T1000 (cell line): ENCODE measurements at places on chromosomes 2 and 18.
A peak's percentile ranks its signal among the peaks of the same experiment; 100 is the strongest.

GRCh38 chr18:55795101-55795669 is 207.2 kb upstream of the TCF4 start:
- no peak for DNase-seq

DNA sequence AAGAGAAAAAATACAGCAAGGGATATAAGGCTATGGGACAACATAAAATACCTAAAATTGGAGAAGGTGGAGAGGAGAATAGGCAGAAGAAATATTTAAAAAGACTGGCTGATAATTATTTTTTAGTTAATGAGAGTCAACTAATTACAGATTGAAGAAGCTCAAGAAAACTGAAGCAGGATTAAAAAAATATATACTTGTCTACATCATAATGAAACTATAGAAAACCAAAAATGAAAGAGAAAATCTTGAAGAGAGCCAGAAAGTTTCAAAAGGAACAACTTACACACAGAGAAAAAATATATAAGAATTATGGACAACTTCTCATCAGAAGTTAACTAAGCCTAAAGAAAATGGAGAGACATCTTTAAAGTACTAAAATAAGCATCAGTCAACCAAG is 62.9 kb upstream of the APCDD1 start:
- DNase-seq = no peak

DNA sequence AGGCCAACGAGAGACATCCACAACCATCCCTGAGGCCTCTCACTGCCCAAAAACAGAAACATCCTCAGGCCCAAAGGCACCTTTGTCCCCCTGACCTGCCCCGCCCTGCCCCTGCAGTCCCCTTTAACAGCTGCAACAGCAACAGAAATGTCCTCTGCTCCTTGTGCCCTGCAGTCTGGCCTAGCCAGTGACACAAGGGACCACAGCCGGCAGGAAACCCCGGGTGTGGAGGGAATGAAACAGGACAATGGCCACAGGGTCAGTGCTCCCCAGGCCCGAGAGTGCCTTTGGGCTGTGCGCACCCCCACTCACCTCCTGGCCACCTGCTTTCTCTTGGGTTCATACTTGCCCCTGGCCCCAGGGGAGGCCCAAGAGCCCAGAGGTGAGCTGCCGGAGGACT is 35.6 kb downstream of the SNED1 start:
- no peak for DNase-seq

DNA sequence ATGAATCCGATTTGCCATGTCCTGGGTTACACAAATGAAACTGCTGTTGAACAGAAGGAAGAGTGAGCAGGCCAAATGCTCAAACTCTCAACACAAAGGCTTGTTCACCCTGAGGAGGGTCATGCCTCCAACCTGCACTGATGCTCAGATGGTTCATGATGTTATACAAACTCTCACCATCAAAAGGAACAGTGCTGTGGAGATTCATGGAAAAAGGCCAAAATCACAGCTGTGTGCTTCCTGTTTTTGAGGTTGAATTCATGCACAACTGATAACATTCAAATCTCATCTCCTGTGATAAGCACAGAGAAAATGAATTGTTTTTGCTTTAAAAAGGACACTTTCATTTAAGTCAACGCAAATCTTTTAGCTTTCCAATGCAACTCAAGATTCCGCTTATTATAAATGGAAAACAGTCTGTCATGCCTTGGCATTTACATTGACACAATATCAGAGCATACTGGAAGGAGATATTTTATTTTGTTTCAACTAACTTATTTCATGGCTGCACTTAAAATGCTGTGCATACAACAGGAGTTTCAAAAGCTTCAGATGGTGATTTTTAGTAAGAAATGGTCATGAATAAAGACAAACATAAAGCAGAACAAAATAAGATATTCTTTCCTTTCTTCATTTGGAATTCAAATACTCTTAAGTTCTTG is 22.2 kb upstream of the TTN start:
- no peak for DNase-seq

- no peak for DNase-seq
Measured at GRCh38 chr2:230218421-230218820, 1.4 kb downstream of the SP110 start.

GRCh38 chr2:42788882-42789281 is 3.5 kb downstream of the HAAO start:
- DNase-seq = no peak

- no peak for DNase-seq
Measured at GRCh38 chr18:46856973-46857372, 60.3 kb downstream of the PIAS2 start.

DNA sequence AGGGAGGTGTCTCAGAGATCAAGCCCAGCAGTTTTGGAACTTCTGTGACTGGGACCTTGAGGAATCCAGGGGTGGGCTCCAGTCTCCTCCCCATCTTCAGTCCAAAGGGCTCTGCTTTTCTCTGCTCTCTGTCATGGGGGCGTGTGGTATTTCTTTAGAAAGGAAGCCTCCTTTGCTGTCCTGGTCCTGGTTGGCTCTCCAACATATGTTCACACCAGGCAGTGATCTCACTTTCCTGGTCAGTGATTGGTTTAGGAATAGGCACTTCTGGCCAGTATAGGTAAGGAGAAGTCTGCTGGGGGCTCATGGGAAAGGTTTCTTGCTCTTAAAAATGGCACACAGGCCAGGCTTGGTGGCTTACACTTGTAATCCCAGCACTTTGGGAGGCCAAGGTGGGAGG is 115.5 kb upstream of the HAAO start:
- no peak for DNase-seq

- peak; percentile 18 for DNase-seq
Measured at GRCh38 chr2:24409700-24410556, 49.6 kb upstream of the ITSN2 start.

- no peak for DNase-seq
Measured at GRCh38 chr2:16713011-16713423, 47.4 kb upstream of the CYRIA start.

DNA sequence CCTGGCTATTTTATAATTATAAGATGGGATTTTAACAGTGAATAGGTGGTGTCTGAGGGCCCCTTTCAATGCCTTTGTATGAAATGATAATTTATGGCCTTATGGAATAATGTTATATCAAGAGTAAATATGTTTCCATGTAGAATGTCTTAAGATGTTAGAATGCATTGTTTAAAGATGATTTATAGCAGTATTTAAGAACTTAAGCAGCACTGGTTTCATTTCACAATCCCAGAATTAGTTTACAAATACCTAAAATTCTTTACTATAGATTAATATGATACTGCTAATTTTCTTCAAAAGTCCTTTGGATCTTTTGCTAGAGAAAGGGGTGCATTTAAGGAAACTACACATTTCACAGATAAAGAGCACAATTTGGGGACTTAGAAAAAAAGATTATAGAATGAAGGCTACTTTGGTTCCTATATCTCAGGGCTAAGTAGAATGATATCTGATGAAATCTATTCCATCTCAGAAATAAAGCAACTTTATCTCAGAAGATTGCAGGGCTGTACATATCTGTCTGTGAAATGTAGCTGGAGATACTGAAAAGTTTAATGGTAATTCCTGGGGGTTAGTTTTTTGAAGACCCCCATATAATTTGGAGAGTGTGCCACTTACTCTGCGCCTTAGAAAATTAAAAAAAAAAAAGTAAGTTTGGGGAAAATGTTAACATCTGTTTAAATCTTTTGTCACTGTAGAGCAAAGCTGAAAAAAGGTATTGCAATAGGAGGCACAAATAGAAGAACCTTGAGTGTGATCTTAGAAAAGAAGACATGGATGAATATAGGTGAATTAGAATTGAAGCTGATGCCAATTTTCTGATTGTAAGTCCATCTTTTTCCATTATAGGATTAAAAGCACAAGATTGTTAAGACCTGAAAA is 123.4 kb downstream of the GULP1 start:
- DNase-seq = no peak

DNA sequence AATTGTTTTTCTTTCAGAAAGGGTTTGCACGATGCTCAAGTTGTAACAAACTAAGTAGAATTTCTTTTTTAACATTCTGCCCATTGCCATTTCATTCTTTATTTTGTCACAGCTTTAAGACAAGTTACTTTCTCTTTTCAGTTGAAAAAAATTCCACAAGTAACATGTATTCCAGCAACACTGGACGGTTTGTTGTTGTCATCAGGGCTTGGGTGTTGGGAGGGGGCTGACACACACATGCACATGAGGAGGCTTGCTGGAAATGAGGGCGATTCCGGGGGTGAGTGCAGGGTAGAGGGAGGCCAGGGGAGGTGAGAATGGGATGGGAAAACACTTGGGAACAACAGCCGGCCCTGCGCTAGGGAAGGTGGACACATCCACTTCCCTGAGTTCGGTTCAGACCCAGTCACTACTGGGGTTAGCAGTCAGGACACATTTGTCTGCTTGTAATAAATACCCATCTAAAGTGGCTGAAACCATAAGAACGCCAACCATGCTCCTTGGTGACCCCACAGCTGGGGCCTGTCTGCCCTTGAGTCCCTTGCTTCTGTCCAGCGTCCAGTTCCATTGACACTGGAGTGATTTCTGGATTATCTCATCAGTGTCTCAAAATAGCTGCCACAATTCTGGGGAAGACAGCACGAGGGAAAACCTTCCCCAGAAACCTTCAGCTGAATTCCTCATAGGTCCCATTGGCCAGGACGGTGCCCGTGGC is 141.8 kb upstream of the BCL2L11 start:
- no peak for DNase-seq

DNA sequence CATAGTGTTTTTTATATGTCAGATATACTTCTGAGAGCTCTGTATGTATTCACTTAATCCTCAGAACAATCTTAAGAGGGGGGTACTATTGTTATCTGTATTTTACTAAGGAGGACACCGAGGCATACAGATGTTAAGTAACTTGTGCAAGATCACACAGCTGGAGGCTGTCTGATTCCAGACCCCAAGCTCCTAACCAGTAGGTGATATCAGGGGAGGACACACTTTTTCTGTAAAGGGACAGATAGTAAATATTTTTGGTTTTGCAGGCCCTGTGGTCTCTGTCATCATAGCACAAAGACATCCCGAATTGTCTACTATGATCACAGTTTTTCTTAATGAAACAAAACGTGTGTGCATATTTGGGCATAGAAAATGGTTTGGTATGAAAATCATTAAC is 143.7 kb downstream of the LAMA3 start:
- no peak for DNase-seq

DNA sequence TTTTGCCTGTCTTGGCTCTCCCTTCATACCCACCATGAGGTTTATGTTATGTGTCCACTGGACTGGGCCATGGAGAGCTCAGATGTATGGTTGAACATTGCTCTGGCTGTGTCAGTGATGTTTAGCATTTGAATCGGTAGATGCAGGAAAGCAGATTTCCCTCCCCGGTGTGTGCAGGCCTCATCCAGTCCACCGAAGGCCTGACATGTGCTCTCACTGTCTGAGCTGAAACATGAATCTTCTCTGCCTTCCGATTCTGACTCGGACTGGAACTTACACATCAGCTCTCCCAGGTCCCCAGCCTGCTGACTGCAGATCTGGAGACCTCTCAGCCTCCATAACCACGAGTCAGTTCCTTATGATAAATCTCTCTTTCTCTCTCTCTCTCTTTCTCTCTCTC is 72.4 kb upstream of the SLC66A3 start:
- DNase-seq = no peak

- DNase-seq = no peak
Measured at GRCh38 chr2:201130524-201131186, 14.7 kb downstream of the CFLAR start.
